Activated naive CD8-positive, alpha-beta T cell treated with anti-CD3 and anti-CD28 coated beads, Interleukin-2, amount 10 ng/mL, durations not matched to agents 7 days and 5 days (primary cell): ENCODE measurements at places on chromosomes 12 and 14.
A peak's percentile ranks its signal among the peaks of the same experiment; 100 is the strongest.

GRCh38 chr14:77593501-77593961 lies 22.9 kb downstream of the SPTLC2 start:
- DNase-seq: no peak

DNA sequence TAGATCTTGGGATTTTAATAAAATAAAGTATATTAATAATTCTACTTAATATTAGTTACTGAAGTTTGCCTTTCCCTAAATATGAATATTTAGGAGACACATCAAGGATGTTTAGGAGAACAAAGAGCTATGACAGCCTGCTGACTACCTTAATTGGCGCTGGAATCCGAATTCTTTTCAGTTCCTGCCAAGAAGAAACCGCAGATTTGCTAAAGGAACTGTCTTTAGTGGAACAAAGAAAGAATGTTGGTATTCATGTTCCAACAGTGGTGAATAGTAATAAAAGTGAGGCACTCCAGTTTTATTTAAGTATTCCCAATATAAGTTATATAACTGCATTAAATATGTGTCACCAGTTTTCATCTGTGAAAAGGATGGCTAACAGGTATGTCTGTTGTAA lies 54.5 kb downstream of the MIS18BP1 start:
- no peak for DNase-seq

GRCh38 chr12:70752327-70752726 lies 115.1 kb upstream of the PTPRB start:
- DNase-seq: no peak

DNA sequence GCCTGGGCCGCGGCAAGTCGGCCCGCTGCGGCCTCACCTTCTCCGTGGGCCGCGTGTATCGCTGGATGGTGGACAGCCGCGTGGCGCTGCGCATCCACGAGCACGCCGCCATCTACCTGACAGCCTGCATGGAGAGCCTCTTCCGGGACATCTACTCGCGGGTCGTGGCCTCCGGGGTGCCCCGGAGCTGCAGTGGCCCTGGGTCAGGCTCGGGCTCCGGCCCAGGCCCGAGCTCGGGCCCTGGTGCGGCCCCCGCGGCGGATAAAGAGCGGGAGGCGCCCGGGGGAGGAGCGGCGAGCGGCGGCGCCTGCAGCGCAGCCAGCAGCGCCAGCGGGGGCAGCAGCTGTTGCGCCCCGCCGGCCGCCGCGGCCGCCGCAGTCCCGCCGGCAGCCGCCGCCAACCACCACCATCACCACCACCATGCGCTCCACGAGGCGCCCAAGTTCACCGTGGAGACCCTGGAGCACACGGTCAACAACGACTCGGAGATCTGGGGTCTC lies 226.2 kb upstream of the CRY1 start:
- DNase-seq: peak; percentile 70
